ENCODE measurements at places on chromosomes 4 and X. TPM values are rescaled to one million over a fixed set of nuclear protein-coding genes. Genes with fewer than 3 reads are reported as not detected.

GRCh38 chrX:9465380-9466123 is 694 bp downstream of the TBL1X start:
- DNase-seq, result no peak

DNA sequence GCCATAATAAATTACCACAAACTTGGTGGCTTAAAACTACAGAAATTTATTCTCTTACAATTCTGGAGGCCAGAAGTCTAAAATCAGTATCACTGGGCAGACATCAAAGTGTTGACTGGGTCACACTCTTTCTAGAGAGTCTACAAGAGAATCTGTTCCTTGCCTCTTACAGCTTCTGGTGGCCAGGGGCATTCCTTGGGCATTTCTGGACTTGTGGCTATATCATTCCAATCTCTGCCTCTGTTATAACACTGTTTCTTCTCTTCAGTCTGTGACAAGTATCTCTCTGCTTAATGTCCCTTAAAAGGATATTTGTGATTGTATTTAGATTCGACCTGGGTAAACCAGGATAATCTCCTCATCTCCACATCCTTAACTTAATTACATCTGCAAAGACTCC is 207.3 kb upstream of the DCAF8L1 start:
- no peak for DNase-seq

- peak; percentile 19 for DNase-seq
Observed at GRCh38 chrX:73214426-73215094, at the start of gene NAP1L2. Gene NAP1L2 (minus strand): TSS chrX:73214851. CDS start chrX:73214492, 359 bp downstream.

GRCh38 chr4:128379860-128380259 is 92.2 kb upstream of the PGRMC2 start:
- DNase-seq, result peak; percentile 36

DNA sequence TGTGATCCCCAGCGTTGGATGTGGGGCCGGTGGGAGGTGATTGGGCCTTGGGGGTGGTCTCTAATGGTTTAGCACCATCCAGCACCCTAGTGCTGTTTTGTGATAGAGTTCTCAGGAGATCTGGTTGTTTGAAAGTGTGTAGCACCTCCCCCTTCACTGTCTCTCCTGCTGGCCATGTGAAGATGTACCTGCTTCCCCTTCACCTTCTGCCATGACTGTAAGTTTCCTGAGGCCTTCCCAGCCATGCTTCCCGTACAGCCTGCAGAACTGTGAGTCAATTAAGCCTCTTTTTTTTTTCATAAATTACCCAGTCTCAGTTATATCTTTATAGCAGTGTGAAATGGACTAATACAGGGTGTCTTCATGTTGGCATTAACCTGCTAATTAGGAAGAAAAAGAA is 19.3 kb upstream of the TBC1D14 start:
- DNase-seq, result no peak

SULT1B1 gene
- not detected for total RNA-seq

DNA sequence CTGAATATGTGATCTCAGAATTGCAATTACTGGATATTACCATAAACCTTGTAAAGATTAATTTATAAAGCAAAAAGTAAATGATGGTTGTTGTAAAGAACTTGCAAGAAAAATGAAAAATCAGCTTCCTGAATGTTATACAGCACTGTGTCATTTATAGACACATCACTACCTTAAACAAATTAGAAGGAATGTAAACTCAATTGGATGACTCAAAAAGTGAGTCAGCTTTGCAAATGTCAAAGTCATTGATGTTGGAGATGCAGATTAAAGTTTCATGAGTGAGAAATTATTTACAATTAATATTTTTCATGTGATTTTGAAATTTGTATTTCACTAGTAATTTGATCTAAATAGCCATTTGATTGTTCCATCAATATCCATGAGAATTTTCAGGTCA is 193.2 kb downstream of the RAPGEF2 start:
- DNase-seq, result peak; percentile 52

GRCh38 chrX:134821370-134821769 is 163.1 kb upstream of the PLAC1 start:
- DNase-seq, result peak; percentile 33

GRCh38 chr4:122775987-122776836 is 43.7 kb downstream of the BBS12 start:
- DNase-seq, result no peak

Data from HFFc6 (cell line).